HEK293T (cell line): ENCODE measurements at places on chromosomes 16 and 17.

DNA sequence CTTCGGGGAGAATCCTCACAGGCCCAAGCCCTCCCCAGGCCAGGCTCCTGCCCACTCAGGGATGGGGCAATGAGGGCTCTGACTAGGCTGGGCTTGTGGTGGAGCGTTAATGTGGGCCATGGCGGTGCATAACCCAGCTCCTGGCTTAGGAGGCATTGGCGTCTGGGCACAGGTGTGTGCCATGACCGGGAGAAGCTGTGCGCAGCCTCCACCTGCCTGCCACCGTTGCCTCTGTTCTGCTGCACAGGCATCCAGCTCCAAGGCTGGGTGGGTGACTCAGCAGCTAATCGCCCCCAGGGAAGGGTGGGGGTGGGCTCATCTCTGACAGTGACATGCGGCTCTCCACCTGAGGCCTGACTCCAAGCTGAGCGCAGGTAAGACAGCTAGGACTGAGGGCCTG, 3.5 kb upstream of the ARHGAP27 start:
- peak; percentile 3 for DNase-seq

DNA sequence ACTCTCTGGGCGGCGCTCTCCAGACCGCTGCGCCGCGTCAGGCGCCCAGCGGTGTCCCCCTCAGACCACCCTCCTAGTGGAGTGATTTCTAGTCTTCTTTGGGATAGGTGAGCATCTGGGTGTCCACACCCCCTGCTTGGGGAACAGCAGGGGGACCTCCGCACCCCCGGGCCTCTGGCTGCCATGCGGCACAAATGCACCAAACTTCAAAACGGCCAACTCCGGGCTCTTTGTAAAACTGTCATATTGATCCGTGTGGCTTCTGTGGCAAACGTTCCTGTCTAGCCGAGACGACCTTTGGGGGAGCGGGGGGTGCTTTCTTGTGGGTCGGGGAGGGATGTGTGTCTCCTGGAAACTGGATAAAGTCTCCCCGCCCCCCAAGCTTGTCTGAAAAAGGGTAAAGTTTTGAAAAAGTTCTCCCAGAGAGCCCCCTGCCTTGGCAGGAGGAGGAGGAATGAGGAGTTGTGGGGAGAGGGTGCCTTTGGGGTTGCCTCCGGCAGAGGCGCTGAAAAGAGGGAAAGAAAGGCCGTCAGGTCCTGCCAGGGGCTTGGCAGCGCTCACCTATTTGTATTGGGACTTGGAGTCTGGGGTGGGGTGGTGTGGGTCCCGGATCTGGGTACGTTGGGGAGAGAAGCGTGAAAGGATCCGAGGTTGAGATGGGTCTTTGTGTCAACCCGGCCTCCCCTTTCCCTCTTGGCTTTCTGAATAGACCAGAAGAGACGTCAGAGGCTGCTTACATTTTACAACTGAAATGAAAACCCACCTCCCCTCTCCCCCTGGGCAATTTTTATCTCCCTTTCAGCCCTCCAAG, 2.2 kb upstream of the CHD3 start:
- DNase-seq, result peak; percentile 27

DNA sequence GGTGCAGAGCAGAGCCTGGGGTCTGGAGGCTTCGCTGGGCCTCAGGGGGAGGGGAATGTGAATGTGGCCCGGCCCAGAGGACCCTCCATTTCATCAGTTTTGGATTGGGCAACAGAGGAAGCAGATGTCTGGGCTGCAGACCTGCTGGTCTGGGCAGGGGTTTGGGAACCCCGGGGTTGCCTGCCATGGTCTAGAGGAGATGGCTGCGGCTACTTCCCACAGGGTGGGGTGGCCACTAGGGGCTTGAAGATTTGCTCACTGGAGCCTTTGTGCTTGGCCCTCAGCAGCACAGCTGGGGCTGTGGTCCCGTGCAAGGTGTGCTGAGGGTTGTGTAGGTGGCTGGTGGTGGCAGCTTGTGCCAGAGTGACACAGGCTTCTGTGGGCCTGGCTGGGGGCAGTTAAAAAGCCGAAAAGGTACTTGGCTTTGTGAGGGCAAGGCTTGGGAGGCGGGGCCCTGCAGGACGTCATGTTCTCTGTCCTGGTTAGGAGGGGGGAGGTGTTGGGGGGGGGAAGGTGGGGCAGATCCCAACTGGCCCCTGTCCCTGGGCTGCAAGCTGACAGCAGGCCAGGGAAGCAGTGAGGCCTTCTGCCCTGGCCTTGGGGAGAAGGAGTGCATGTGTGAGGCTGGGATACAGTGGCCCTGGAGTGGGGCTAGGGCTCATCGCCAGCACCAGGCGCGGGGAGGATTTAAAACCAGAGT, 98.0 kb downstream of the KPNA2 start:
- no peak for DNase-seq

DNA sequence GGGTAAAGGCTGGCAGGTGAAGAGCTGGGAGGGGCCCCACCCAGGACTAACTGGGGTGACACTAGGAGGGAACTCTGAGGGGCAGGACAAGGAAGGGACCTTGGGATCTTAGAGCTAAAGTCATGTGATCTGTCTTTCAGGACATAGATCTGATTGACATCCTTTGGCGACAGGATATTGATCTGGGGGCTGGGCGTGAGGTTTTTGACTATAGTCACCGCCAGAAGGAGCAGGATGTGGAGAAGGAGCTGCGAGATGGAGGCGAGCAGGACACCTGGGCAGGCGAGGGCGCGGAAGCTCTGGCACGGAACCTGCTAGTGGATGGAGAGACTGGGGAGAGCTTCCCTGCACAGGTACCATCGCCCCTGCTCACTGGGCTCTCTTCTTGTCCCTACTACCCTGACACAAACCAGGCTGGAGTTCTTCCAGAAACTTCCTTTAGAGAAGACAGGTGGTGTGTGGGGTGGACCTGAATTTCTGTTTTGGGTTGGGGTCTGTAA, 8.1 kb downstream of the NFE2L1 start:
- DNase-seq, result no peak

GRCh38 chr17:16432017-16432416, 16.6 kb downstream of the TRPV2 start:
- no peak for DNase-seq

- no peak for DNase-seq
These were observed 75.7 kb downstream of the CYTH1 start for GRCh38 chr17:78706271-78706915.

GRCh38 chr17:73208139-73208827, 15.4 kb downstream of the COG1 start:
- no peak for DNase-seq
